Stimulated activated CD8-positive, alpha-beta memory T cell treated with anti-CD3 and anti-CD28 coated beads, Interleukin-15, amount 100 ng/mL, for 24 hours (primary cell): ENCODE measurements at places on chromosomes 7 and 10.

GRCh38 chr10:31959461-31960173 lies 31.0 kb upstream of the ARHGAP12 start:
- DNase-seq: no peak

- no peak for DNase-seq
Measured at GRCh38 chr7:105011141-105011830, 2.7 kb upstream of the KMT2E start.

GRCh38 chr10:93482145-93482834 lies at the start of gene MYOF:
Gene MYOF (minus strand): TSS chr10:93482334. CDS start chr10:93482194, 140 bp downstream.
- DNase-seq: no peak

DNA sequence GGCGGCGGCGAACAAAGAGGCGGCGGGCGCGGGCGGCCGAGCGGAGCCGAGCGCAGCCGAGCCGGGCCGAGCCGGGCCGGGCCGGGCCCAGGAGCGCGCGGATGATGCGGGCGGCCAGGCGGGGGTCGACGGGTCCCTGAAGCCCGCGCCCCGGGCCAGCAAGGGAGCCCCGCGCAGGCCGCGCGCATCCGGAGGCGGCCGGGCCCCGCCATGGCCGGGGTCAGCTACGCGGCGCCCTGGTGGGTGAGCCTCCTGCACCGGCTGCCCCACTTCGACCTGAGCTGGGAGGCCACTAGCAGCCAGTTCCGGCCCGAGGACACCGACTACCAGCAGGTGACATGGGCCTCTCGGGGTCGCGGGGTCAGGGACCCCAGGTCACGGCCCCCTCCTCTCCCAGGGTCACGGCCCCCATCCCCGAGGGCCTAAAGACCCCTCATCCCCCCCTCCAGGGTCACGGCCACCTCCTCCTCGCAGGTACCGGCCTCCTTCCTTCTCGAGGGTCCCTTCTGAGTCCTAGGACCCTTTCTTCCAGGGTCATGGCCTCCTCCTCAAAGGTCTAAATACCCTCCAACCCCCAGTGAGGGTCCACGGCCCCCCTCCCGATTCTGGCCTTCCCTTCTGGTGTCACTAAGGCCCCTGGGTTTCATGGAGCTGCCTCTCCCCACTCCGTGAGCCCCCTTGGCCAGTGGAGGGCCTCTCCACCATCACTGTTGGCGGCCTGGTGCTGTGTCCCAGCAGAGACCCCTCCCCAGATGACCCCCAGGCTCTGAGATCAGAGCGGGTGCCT lies at the start of gene TTYH3:
TSS of gene TTYH3 (plus strand) at position 41 of the 787 bp plus-strand sequence. CDS start at position 211, 170 bp downstream.
- no peak for DNase-seq

DNA sequence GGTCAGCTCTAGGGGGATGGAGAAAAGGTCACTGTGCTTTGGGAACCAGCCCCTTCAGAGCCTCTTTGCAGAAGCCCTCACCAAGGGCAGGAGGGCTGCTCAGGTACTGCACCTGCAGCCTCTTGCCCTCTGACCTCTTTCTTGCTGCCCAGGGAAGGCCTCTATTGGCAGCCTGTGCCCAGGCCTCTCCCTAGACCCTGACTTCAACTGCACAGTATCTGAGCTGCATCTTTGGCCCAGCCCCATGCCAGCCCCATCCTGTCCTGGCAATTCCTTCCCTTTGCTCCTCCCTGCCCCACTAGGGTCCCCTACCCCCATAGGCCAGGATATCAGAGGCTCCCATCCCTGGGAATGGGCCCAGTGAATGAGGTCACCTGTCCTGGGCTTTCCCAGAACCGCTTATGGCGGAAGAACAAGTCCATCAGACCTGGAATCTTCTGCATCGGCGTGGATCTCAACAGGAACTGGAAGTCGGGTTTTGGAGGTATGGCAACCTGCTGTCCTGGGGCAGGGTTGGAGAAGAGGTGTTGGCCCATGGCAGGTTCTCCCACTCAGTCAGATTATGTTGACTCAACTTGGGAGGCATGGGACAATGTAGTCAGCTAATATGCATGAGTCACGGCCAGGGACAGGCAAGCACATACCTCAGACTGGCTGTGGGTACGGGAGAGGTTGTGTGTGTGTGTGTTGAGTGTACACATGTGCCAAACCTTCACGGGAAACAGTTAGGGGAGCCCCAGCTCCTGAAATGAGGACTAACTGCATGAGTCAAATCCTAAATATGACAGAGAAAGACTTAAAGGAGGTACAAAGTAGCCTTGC lies 17.1 kb upstream of the CPA1 start:
- DNase-seq: no peak

DNA sequence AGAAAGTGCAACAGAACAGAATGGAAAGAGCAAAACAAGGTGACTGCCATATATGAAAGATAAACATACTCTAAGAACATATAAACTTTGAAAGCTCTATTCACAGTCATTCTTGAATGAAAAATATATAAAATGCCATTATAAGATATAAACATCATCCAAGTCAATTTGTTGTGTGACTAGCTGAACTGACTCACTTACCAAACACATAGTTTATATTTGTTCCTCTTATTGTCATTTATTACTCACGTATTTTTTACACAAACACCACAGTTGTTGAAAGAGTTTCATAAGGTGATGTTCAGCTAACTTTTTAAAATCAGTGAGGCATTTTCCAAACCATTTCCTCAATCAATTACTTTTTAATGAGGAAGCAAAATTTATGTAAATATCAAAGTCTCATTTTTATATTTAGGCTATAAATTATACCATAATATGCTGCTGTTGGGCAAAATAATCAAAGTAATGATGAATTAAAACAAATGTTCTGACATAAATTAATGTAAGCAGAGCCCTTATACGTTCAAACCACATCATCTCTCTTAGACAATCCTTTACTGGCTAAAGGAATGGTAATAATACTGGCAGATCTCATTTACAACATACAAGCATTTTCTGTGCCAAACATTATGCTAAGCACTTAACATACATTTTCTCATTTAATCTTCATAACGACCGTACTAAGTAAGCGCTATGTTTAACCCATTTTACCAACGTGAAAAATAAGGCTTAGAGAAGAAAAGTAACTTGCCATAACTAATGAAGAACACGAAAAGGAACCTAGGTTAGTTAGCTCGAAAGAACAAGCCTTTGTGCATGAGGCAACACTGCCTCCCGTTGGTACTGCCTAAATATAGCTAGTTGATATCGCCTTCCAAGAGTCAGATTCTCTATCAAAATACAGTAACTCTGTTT lies 7.3 kb downstream of the LRRN3 start:
- no peak for DNase-seq

GRCh38 chr10:72461085-72461484 lies 106.4 kb upstream of the DNAJB12 start:
- DNase-seq: no peak

DNA sequence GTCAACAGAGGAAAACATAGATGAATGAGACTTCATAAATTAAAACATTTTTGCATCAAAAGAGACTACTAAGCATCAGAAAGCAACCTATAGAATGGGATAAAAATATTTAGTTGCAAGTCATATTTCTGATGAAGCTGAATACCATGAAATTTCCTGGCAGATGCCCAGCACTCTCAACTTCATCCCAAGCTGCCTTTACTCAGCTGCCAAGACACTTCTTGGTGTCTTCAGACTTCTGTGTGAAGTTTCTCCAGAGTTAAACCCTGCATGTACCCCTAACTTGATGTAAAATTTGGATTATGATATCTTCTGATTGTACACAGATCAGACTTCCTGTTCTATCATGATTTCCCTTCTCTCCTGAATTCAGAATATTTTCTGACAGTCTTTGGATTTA lies 73.2 kb downstream of the AKR1C4 start:
- no peak for DNase-seq

- DNase-seq: no peak
Measured at GRCh38 chr7:38518541-38518940, 112.6 kb downstream of the AMPH start.

DNA sequence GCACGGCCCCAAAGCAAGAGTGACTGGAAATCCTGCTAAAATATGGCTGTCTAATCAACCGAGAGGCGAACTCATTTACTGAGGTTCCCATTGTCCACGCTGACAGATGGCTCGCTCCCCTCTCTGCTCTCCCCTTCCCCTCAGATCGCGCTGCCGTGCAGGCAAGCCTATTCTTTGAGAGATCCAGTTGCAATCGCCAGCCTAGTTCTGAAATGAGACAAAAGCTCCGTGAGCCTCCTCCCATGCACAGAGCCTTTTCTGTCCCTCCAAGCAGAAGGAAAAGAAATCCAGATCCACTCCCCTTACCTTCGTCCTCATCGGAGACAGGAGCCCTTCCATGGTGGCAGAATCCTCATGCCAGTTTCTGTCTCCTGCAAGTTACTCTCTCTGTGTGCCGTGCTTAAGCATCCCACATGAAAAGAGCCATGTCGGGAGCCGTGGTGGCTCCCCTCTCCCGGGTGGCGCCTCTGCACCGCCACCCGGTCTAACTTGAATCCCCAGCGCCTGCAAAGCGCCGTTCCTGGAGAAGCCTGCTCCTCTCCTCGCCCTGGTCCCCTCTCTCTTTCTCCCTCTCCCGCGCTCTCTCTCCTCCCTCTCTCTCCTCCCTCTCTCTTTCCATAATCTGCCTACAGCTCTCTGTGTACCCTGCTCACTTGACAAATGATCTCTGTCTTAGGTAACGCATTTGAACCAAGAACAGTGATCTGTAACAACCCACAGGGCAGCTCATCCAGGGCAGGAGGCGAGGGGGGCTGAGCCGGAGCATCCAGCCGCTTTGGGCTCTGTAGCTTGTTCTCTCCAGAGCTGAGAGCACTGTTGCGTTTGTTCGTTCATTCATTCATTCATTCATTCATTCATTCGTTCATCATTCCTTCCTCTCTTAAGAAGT lies 156.8 kb downstream of the FRMD4A start:
- DNase-seq: no peak

GRCh38 chr10:120278069-120278468 lies 179.0 kb upstream of the PLPP4 start:
- DNase-seq: no peak

- DNase-seq: no peak
Measured at GRCh38 chr10:77601488-77601887, 36.1 kb downstream of the KCNMA1 start.

GRCh38 chr10:34475274-34475646 lies 339.8 kb downstream of the PARD3 start:
- DNase-seq: no peak

- no peak for DNase-seq
Measured at GRCh38 chr7:139635526-139636302, 112.2 kb downstream of the CLEC2L start.

- no peak for DNase-seq
Measured at GRCh38 chr7:105157278-105157677, 143.3 kb downstream of the KMT2E start.

DNA sequence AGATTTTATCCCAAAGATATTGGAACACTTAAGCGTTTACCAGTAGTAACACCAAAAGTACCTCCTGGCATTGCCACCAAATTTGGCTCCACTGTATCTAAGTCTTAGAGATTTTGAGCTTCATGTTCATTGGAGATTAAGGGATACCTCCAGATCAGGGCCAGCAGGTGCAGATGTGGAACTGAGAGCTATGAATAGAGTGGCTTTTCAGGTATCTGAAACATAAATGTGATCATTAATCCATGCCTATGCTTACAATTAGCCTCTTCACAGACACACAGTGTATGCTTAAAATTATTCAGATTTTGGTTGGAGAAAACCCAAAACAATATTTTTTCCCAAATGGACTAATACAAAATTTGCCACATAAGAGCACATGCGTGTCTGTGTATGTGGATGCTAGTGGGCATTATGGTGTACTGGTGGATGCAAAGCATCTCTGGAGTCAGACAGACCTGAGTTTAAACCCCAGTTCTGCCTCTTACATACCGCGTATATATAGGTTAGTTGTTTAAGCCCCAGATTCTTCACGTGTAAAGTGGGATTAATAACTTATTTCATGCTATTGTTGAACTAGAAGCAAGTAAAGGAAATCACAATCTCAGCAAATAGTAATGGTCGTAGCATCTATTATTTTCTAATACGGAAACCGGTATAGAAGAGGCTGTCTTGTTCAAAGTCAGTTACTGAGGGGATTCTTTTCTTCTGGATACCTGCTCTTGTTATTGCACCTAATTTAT lies 6.8 kb upstream of the LRRC4 start:
- no peak for DNase-seq

- DNase-seq: no peak
Measured at GRCh38 chr10:72218325-72218724, 2.2 kb upstream of the ASCC1 start.

DNA sequence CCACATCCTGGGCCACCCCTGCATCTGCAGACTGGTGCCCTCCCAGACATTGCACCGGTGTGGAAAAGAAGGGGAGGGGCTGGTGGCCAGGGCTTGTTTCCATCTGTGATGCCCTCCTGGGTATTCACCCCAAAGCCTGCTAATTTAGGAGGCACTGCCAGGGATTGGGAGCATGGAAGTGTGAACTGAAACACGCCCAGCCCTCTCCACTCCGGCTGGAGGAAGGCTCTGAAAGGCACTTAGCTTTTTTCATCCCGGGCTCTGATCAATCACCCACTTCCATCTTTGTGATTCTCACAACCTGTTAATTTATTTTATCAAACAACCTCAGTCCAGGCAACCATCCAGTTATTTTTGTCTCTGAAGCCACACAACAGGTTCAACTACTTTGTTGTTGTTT lies 20.9 kb upstream of the CPXM2 start:
- no peak for DNase-seq

DNA sequence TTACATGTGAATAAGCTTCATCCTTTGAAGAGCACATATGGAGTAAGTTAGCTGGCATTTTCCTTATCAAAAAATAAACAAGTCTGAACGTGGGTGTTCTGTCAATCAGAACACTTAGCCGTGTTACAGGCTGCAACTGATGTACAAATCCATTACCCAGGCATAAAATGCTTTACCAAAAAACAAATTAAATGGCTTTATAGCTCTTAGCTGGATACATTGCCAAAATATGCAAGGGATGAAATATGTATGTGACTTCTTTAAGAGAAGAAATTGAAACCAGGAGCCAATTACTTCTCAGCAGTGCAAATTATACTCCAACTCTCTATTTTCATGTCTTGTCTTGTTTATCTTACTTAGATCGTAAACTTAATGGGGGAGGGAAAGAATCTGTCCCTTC lies 214.8 kb downstream of the DGKB start:
- no peak for DNase-seq

GRCh38 chr10:11683529-11684320 lies 58.5 kb upstream of the ECHDC3 start:
- DNase-seq: no peak

DNA sequence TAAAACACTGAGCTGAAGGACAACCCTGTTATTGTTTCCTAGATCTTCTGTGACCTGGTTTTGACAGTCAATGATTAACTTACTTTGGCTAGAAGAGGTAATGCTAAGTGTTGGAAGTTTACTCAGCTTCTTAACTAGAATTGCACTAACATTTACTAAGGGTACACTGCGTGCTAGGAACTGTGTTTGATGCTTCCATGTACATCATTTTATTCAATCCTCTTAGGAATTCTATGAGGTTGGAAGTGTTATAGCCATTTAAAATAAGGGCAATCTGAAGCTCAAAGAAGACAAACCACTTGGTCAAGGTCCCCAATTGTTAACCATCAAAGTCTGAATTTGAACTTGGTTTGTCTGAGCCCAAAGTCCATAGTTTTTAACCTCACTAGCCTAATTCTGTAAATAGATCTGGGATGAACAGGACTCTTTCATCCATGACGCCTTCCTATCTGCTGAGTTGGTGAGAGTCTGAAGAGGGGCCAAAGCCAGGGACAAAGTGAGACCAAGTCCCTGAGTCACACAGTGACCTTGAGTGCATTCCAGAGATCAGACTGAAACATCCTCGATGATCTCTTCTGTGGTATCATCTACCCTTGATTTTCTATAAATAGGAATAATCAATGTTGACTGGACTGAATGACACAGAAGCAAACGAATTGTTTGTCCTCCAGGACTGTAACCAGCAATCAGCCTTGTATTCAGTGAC lies 29.2 kb upstream of the ZNRF2 start:
- DNase-seq: no peak

- DNase-seq: peak; percentile 29
Measured at GRCh38 chr10:5775685-5776084, 37.5 kb downstream of the GDI2 start.
